ENCODE measurements at places on chromosomes 4 and X.

DNA sequence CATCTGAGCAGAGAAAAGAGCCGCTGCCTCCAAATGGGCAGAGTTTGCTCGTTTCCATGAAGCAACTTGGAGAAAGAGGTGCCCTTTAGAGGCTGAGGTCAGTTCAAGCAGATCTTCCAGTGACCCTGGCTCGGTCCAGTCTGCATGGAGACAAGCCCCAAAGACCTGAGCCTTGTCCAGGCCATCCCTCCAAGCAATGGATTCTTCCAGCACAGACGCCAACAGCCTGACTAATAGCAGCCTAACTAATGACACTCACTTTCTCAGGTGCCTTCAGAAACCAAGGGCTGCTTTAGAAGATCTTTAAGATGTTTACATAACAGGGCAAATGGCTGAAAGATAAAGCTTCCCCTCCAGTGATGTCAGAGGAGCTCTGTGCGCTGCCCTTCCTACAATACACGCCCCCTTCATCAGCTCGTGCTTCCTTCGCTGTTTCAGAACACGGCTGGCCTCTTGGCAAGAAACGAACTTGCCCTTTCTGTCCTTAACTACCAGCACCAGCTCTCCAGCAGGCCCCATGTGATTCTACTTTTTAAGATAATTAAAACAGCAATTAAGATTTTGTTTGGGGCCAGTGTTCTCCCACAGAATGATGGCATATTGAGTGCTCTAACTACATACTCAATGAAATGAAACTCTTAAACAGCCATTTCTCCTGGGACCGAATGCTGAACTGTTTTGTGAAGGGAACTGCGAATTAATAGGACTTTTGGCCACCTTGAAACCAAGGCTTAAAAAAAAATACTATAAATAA lies 119.0 kb downstream of the GPR143 start:
- DNase-seq: no peak

DNA sequence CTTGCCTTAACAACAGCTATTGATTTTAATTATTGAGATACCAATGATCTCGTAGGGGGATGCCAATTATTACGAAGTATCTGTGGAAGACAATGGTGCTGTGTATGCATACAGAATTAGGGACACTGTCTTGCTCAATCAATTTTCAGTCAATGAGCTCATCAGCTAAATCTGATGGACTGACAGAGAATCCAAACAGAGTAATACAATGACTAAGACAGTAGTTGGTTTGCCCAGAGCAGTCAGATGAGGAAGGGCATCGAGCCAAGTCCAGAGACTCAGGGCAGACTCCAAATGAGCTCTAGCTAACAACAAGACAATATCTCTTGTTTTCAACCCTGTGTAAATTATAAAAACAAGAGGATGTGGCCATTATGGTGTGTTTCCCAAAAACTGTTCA lies 14.7 kb upstream of the GSX2 start:
- DNase-seq: no peak

DNA sequence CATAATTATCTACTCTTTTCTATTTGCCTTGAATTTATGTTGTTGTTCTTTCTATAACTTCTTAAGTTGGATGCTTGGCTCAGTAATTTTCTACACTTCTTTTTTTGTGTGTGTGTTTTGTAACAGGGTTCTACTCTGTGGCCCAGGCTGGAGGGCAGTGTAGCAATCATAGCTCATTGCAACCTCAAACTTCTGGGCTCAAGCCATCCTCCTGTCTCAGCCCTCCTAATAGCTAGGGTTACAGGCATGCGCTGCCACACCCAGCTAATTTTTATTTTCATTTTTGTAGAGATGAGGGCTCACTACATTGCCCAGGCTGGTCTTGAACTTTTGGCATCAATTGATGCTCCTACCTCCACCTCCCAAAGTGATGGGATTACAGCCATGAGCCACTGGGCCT lies 20.7 kb upstream of the UCHL1 start:
- DNase-seq: no peak

DNA sequence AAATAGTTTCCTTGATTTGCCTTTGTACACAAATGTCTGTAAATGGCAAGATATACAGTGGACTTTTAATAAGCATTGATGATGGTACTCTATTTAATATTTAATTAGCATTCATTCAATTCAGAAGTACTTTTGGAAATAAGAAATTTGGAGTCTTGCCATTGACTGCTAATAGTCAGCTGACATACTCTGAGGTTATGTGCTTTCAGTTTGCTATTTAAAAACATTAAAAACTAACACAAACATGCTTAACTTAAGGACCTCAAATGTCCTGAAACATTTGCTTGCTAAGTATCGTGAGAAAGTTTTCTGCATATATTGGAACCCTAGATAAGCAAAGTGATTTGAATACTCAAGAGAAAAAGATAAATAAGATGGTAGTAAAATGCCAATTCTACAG lies 64.6 kb downstream of the REELD1 start:
- no peak for DNase-seq

GRCh38 chr4:109589605-109590004 lies 29.6 kb downstream of the MCUB start:
- DNase-seq: no peak

DNA sequence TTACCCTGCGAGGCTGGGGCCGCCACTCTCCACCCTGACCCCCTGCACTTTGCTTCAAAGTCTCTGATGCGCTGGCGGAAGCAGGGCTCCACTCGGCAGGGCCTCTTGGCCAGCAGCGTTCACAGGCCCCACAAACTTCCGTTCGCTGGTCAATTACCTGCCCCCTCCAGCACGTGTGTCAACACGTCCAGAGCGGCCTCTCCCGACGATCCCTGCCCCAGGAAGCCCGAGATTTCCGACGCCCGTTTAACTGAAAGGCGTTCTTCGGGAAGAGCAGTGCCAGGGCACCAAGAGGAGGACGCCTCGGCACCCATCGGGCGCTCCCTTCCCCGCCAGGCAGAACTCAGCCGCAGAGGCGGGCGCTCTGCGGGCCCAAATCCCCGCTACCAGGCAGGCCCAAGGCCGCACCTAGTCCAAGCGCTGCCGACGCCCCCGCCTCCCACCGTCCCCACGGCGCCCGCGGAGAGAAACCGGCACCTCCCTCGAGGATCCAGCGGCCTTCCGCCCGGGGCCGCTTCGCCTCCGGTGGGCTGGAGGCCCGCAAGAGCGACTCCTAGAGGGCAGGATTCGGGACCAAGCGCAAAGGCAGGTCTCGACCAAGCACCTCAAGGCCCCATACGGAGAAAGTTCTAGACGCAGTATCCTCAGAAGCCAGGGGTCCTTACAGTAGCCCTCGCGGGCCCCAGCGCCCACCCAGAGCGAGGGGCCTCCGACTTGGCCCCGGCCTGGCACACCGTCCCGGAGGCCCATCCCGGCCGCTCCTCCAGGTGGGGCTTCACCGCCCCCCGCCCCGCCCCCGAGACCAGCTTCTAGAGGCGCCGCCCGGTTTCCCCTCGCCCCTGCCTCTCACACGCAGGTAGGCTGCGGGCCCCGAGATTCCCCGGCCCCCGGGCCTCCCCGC lies 586 bp downstream of the BCAP31 start:
- no peak for DNase-seq

DNA sequence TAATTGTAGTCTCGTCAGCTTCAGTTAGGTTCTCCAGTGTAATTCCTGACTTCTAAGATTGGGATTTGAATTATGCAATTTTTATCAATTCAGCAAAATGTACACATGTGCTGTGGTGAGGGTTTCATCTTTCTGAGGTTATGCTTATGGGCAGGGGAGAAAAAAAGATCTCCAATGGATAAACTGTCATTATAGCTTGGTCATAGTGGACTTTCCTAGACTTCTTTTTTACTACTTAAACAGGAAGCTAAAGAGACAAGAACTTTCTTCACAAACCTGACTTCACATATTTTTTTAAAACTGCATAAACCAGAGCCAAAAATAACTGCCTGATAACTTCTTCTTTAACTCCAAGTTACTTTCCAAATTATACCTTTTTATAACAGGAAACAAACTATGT lies 21.7 kb upstream of the SPP1 start:
- no peak for DNase-seq

DNA sequence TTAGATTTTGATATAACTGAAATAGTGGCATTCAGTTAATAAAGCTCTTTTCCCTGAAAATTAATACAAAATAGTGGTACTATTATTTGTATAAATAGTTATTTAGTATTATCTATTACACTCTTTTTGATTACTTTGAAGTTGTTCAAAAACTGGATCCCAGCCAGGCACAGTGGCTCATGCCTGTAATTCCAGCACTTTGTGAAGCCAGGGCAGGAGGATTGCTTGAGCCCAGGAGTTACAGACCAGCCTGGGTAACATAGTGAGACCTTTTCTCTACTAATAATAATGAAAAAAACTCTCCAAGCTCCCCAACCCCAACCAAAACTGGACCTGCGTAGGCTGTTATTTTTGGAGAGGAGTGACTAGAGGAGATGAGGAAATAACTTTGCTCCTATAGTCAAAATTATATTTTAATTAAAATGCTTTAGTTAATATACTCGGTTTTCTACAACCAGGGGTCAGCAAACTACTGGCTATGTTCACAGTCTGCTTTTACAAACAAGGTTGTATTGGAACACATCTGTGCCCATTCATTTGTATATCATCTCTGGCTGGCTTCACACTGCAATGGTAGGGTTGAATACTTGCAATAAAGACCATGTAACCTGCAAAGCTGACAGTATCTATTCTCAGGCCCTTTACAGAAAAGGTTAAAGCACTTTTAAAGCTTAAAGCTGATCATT lies 27.6 kb downstream of the GUCY1A1 start:
- DNase-seq: no peak

GRCh38 chr4:16573739-16574138 lies 324.7 kb downstream of the LDB2 start:
- DNase-seq: no peak

GRCh38 chrX:155086202-155086840 lies 15.0 kb downstream of the BRCC3 start:
- no peak for DNase-seq

DNA sequence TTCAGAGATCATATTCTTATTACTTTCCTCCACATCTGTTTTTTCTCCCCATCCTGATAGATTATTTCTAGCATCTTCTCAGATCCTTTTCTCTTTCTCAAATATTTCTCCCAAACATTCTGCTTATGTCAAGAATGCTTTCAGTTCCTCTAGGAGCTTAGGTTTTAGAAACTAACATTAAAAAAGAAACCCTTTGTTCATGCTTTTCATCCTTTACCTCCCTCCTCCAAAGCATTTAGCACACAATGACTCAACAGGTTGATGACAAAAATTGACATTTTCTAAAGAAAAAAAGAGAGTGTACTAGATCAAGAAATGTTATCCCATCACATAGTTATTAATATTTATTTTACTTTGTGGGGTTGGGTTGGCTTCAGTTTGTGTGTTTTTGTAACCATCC lies 16.5 kb upstream of the ALB start:
- DNase-seq: no peak

GRCh38 chr4:128256539-128256938 lies 31.1 kb downstream of the PGRMC2 start:
- DNase-seq: no peak

GRCh38 chrX:72467135-72467534 lies 105.5 kb downstream of the HDAC8 start:
- no peak for DNase-seq

DNA sequence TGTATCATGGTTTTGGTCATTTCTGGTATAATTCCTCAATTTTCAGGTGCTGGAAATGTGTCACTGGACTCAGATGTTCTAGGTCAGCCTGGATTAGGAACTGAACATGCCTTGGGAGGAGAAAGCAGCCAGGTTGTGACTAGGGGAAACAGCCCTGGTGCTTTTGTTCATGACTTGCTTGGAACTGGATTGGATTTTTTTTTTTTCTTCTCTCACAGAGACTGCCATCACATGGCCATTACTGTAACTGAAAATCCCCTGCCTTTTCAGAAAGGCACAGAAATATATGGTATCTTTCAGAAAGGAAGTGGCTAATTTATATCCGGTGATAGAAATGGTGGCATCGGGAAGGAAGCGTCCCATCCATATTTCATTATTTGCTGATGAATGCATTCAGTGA lies 34.6 kb downstream of the SEPTIN11 start:
- no peak for DNase-seq

- DNase-seq: no peak
Measured at GRCh38 chr4:172096786-172097185, 283.6 kb downstream of the GALNTL6 start.

DNA sequence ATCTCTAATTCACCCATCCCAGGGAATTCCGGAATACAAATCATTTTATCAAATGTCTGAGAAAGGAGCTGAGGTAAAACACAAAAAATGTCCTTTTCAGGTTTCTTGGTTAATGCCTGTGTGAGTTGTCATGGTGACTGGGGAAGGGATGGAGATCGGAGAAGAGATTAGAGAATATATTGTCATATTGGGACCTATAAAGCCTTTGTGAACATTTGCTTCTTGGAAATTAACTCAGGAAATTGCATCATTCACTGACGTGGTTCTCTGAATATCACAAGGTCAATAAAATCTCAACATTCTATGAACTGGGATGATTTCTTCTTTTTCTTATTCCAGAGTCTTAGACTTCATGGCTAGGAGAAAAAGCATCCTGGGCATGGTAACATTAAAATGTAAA lies 174.8 kb upstream of the GLRA2 start:
- no peak for DNase-seq

DNA sequence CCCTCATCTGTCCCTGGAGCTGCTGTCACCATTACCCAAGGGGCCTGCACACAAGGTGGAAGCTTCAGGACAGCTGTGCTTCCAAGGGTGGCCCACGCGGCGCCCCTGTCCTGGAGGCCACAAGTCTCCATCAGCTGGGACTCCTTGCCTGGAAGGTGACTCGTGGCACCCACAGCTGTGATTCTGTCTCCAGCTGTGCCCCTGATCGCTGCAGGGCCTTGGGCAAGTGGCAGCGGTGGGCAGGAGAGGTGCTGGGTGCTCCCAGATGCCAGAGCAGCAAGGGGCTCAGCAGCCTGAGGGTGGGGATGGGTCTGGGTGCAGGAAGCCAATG lies 9.0 kb upstream of the DUSP9 start:
- no peak for DNase-seq

GRCh38 chrX:13165266-13166189 lies 121.1 kb upstream of the FAM9C start:
- DNase-seq: no peak
